ENCODE measurements at places on chromosomes 3 and 15. TPM values are rescaled to one million over a fixed set of nuclear protein-coding genes. Genes with fewer than 3 reads are reported as not detected.
A peak's percentile ranks its signal among the peaks of the same experiment; 100 is the strongest.

- peak; percentile 73 for DNase-seq
Measured at GRCh38 chr3:134313847-134314587, 60.2 kb downstream of the AMOTL2 start.

DNA sequence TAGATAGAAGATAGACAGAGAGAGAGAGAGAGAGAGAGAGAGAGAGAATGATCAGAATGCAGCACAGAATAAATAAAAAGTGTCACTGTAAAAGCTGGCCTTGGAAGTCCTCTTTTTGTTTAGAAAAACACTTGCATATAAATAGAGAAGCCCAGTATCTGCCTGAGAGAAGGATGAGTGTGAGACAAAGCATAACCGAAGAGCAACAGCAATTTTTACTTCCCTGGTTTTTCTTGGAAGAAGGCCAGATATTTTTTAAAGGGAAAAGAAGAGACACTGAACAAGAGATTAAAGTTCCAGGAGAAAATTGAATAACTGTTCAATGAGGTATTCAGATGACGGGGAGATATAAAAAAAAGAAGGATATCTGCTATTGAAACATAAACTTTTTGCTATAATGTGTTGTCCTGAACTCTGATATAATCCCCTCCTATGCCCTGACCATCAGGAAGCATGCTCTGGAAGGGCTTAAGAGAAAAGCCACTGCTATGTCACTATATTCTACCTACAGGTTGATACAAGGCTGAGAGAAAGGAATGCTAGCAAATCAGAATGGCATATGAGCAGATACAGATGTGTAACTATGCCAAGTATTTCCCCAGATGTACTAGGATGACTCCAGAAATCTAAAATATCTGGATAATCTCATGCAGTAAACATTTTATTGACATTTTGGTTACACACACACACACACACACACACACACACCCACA lies 358.9 kb downstream of the RBMS3 start:
- DNase-seq: no peak

DNA sequence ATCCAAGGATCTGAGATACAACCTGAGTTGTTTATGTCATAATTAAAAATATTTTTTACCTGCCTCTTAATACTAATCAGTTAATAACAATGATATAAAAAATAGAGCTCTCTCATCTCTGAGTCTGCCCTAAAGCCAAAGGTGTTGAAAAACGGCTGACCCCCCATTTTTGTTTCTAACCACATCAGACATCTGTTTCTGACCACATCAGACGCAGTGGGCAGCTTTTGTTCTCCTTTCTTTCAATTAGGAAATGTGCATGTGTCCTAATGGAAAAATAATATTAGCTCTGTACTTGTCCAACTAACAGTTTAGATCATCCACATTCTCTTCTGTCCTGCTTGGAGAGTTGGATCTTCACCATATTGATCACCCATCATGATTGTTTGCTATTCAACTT lies 144.6 kb downstream of the SHOX2 start:
- no peak for DNase-seq

GRCh38 chr3:170205302-170205701 lies 16.9 kb upstream of the PRKCI start:
- no peak for DNase-seq

GRCh38 chr3:79246875-79247724 lies 520.7 kb downstream of the ROBO1 start:
- DNase-seq: no peak

DNA sequence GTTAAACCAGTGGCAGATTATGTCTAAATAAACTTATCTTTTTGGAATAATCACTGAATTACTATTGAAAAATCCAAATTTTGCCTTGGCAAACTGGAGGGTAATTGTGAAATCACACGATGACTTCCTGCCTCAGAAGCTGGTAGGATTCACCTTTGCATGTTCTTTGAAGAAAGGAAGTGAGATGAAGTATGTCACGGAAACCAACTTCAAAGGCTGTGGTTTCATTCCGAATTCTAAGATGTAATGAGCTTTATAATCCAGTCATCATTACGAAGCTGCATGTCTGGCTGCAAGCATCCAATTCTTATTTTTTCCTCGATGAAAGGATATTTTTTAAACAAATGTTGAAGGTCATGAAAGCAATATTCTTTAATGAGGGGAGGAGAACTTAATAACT lies 15.0 kb upstream of the ZBED2 start:
- no peak for DNase-seq

The TNK2 gene
- total RNA-seq: 51.7 TPM

The CCDC54 gene
- total RNA-seq: not detected

The LMOD3 gene
- total RNA-seq: not detected

GRCh38 chr3:171851660-171852058 lies 8.5 kb downstream of the TMEM212 start:
- DNase-seq: no peak

The TGM5 gene
- total RNA-seq: not detected

The TAGLN3 gene
- total RNA-seq: not detected

The ERC2 gene
- total RNA-seq: 0.55 TPM

DNA sequence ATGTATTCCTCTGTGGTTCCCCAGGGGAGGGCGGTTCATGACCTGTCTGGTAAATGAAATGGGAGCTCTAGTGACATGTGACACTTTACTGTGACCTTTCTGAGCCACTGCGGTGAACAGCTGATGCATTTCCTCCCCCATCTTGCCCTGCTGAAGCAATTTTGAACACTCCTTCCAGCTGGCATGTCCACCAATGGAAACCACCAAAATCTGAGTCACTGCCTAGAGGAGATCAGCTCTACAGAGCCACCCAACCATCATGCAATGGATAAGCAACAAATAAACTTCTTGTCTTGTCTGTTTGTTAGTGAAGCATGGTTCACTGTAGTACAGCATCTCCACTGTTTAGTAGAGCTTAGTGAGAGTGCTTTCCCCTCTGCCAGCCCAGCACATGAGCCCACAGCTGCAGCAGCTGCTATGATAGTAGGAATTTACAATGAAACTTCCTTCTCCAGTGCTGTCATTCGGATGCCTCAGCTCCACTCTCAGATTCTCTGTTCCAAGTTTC lies 479.4 kb downstream of the NTRK3 start:
- DNase-seq: peak; percentile 63

DNA sequence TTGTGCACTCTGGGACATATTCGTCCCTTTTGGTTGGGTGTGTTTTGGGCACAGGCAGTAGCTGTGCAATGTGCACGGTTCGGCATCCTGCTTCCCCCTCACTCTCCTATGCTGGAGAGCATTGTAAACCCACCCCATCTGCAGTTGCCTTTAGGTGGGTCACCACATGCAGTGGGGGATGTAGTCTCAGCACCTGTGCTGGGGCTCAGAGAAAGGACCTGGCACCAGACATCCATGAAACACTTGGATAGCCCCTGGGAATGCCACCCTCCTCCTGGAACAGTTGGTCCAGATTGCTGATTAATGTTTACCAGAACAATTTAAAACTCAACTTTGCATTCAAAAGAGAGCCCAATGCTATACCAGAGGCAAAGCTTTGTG lies 123.9 kb upstream of the MEF2A start:
- DNase-seq: no peak

DNA sequence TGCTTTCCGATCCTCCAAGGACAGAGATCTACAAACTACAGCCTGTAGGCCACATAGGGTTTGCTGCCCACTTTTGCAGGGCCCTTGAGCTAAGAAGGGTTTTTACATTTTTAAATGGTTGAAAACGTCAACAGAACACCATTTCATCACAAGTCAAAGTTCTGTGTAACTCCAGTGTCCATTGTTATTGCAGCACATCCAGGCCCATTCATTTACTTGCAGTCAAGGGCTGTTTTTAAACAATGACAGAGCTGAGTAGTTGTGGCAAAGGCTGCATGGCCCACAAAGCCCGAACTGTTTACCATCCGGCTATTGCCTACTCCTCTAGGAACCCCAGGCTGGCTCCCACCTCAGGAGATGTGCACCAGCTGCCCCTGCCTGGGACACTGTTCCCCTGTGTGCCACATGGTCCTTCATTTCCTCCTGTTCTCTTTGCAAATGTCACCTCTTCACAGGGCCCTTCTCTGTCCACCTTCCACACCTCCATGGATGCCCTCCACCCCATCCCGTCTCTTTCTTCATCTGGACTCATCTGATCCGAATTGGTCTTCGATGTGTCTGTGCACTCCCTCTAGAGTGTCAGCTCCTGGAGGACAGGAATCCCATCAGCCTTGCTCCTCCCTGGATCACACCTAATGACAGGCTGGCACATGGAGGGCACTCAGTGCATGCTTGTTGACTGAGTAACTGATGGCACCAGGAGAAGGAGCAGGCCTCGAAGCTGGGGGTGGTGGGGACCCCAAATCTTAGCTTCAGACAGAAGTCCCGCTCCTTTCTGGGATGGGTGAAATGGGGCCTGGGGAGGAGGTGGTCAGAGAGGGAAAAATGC lies 69.5 kb upstream of the IQSEC1 start:
- peak; percentile 35 for DNase-seq

DNA sequence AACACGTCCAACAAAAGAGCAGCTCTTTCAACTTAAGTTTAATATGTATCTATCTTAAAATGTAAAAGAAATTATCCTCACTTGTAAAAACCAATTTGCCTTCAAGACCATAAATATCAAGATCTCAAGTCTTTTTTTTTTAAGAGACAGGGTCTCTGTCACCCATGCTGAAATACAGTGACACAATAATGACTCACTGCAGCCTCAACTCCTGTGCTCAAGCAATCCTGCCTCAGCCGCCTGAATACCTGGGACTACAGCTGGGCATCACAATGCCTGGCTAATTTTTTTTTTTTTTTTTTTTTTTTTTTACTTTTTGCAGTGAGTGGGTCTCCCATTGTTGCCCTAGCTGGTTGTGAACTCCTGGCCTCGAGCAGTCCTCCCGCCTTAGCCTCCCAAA lies 26.0 kb downstream of the ACAP2 start:
- DNase-seq: no peak

DNA sequence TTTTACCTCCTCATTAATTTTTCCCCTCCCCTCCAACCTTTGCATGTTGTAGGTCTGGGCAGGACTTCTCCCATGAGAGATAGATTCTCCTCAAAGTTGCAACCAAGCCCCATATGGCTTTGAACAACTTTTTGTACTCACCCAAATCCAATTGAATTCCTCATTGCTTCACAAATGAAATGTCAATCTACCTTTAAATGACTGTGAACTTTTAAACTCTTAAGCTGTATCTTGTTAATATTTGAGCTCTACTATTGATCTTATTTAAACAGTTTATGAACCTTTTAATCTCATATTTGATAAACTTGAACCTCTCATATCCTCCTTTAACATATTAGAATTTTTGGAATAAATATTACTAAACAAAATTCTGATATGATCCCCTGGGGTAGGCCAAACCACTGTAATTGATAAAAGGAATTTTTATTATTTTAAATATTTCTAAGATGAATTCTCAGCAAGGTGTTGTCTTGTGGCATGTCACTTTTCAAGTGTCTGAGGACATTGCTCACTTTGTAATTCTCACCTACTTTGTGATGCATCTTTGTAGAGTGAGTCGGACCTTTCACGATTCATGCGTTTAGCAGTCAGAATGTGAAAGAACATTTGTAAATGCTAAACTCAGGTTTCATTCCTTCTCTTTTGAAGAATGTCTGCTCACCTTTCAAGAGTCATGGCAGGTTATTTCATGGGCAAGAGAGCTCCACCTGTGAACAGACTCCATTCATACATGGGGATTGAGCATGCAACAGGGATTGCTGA lies 23.4 kb upstream of the GREM1 start:
- no peak for DNase-seq

The DLL4 gene
- total RNA-seq: 9.7 TPM

The AGTR1 gene
- 8.5 TPM for total RNA-seq

- no peak for DNase-seq
Measured at GRCh38 chr3:43041517-43041916, 62.4 kb downstream of the GASK1A start.

The NANOGP8 gene
- 1.5 TPM for total RNA-seq

DNA sequence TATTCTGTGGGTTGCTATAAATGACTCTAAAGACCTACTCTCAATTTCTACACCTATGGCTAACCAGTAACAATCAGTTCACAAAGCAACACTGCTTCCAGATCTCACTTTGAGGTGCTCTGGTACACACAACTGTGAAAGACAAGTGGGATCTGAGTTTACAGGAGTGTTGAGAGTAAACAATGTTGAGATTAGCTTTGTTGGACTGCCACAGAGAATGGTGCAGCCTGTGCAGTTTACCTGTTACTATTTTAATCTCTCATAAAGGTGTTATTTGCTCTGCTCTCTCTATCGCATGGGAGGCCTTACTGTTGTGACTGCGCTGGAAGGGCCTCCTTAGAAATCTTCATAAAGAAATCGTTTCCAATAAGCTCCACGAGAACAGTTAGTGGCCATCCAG lies 112.0 kb downstream of the SOX2 start:
- DNase-seq: no peak

DNA sequence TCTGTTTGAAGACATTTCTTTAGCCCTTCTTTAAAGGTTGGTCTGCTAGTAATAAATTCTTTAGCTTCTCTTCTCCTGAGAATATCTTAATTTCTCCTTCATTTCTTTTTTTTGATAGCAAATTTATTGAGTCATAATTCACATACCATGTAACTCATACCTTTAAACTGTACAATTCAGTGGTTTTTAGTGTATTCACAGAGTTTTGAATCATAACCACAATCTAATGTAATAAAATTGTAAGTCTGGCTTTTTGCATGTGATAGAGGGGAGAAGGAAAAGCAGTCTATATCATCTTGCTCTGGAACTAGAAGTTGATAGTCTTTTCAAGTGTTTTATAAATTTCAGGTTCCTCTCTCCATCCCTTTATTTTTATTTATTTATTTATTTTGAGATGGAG lies 81.3 kb downstream of the APBA2 start:
- DNase-seq: no peak

The AMOTL2 gene
- 82.1 TPM for total RNA-seq

DNA sequence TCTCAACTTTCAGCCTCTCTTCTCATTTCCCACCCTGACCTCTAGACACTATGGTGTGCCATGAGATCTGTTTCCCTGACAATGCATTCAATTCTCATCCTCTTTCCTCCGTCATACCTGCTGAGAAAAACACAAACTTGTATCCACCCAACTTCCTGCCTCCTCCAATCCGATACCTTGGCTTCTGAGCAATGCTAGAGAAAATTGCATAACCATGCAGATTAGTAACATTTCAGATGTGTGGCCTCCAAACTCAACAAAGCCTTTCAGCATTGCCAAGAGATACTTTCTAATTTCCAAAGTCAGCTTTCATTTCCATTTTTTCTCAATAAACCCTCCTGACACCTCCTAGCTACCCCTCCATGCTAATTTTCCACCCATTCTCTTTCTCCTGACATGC lies 88.5 kb downstream of the MINAR1 start:
- DNase-seq: no peak

GRCh38 chr3:3893590-3893989 lies 94.4 kb downstream of the LRRN1 start:
- DNase-seq: no peak

- no peak for DNase-seq
Measured at GRCh38 chr3:151377768-151378385, 6.7 kb downstream of the P2RY12 start.

- DNase-seq: no peak
Measured at GRCh38 chr3:50571486-50571885, 2.2 kb downstream of the HEMK1 start.

DNA sequence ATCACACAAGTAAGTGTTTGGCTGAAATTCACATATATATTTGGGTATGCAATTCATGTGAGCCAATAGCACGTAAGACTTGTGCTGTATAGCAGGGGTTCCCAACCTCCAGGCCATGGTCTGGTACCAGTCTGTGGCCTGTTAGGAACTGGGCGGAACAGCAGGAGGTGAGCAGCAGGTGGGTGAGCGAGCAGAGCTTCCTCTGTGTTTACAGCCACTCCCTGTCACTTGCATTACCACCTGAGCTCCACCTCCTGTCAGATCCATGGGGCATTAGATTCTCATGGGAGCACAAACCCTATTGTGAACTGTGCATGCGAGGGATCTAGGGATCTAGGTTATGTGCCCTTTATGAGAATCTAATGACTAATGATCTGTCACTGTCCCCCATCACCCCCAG lies 59.7 kb downstream of the MAP3K13 start:
- no peak for DNase-seq
